NCI-H1092 treated with DMSO at 0.1 percent for 48 hours (cell line): ENCODE measurements at places on chromosomes 5 and 9.
A peak's percentile ranks its signal among the peaks of the same experiment; 100 is the strongest.

- DNase-seq = no peak
Observed at GRCh38 chr9:83956086-83956435, 24.0 kb downstream of the HNRNPK start.

GRCh38 chr5:128491291-128491690 is 46.8 kb downstream of the FBN2 start:
- DNase-seq = no peak

DNA sequence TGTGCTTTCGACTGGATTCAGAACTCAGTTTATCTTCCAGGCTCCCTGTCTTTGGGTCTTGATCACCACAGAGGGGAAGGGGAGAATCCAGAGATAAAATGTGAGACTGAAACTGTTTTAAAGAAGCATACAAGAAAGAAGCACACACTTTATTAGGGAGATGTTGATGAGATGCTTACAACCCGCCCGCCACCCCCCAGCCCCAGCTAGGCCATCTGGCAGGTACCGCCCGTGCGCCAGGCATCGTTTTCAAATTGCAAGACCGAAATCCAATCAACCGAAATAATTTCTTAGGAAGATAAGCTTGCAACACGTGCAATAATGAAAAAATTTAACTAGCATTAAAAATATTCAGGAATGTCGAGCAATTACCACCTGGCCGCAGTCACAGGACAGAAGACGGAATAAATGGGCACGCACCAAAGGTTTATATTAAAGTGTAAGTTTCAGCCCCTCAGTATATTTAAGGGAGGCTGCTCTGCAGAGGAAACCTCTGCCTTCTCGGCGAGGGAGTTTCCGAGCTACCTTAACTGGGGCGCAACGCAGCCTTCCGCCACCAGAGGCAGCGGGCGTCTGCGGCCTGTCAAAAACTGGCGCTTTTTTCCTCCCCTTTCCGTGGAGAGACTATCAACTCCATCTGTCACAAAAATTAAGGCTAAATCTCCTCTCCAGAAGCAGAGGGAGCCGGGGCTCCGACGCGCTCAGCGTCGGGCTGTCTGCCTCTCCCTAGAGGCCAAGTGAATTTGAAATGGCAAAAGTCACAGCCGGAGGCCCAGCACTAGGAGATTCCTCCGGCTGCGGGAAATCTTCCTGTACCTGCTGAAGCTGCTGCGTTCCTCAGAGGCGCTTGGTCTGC is 996 bp upstream of the GAS1 start:
- peak; percentile 59 for DNase-seq

- peak; percentile 5 for DNase-seq
Observed at GRCh38 chr5:43627028-43627427, 24.0 kb downstream of the NNT start.

DNA sequence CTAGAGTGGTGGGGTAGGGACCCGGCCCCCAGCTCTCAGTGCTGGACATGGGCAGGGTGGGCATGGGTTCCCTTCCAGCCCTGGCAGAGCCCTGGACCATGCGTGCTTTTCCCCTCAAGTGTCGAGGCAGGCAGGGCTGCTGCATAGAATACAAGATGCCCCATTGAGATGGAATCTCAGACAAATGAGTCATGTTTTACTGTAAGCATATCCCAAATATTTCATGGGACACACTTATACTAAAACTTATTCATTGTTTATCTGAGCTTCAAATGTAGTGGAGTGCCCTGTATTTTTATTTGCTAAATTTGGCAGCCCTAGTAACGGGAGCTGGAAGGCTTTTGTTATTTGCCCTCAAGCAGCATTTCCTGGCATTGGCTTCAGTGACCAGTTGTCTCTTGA is 3.2 kb upstream of the RNU6ATAC start:
- DNase-seq = no peak

DNA sequence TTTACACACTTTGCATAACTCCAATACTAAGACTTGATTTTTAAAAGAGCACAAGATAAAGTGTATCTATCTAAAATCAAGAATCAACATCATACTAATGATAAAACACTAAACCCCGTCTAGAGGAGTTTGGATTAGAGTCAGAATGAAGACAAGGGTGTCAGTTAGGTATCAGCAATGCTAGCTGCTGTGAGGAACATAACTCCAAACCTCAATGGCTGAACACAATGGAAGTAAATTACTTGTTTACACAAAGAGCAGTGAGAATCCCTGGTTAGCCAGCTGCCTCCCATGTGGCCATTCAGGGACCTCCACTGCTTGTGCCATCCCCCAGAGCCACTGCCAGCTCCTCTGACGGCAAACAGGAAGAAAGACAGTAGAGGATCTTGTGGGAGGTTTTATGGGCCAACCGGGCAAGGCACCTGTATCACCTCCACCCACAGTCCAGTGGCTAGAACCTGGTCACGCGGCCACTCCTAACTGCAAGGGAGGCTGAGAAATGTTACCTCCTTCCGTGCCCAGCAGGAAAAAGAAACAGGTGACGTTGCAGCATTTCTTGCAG is 24.0 kb upstream of the GRHPR start:
- no peak for DNase-seq

GRCh38 chr9:110672873-110673510 is 4.4 kb downstream of the MUSK start:
- no peak for DNase-seq

DNA sequence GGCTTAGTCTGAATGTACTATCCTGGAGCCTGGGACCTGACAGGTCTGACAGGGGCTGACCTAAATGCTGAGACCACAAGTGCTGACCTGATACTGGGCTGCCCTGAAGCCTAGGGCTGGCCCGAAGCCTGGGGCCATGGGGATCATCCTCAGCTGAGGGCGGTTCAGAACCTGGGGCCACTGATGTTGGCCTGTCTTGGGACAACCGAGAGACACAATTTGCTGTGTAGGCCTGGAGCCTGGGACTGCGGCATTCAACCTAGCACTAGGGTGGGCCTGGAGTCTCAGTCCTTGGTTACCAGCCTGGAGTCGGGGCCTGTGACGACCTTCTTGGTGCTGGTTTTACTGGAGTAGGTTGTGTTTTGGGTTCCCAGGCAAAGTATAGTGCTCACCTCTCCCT is 46.3 kb downstream of the SRFBP1 start:
- DNase-seq = no peak

GRCh38 chr9:132443951-132444607 is 34.1 kb downstream of the CFAP77 start:
- DNase-seq = peak; percentile 50

DNA sequence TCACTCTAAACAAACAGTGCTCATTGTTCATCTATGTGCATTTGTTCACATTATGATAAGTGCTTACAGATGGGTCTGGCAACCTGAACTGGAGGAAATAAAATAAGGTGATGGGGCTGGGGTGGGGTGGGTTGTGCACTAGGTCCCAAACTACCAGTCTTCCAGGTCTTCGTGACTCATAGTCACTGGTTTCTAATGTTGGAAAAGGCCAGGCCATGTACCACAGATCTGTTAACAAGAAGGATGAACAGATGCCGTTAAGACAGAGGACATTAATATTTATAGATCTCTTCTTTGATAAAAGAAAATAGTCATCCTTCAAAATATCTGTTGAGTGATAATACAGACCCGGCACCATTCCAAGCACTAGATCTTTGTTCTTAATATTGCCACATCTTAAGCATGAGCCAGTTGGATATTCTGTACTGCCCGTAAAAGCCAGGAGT is 71.4 kb upstream of the STARD4 start:
- no peak for DNase-seq

DNA sequence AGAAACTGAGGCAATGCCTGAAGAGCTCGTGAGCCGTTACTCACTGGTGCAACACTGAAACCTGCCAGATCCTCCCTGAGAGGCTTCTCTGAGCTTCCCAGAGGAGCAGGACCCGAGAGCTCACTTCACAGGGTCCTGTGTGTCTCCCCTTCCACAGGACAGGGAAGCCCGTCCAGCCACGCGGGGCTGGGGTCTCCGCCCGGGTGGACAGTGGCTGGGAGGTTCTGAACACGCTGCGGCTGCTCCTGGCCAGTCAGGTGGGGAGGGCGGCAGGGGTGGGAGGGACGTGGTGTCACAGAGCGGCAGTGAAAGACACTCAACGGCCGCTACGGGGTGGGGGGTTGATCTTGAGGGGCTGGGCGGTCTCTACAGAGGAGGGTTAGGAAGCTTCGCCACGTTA is 290 bp upstream of the ZDHHC11 start:
- no peak for DNase-seq

DNA sequence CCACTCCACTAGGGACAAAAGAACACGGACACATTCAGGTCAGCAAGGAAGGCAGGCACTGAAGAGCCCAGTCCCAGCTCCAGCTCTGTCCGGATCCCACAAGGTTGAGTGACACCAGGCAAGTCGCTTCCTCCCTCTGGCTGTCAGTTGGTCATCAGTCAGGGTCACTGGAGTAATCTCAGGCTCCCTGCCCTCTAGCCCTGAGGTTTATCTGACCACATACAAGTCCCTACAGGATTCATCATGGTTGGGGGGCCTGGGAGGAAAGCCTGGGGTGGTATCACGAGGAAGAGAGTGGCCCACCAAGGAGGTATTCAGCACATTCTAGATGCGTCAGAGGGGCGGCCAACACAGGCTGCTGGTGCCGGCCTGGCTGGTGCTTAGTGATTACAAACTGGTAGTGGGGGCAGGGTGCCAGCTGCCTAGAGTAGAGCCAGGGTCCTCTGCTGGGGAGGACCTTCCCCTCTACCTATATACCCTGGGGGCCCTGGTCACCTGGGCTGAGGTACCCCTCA is 81.5 kb downstream of the SHB start:
- peak; percentile 87 for DNase-seq
